Left lung (tissue), 14 donors: ENCODE measurements at places on chromosomes 5 and 9. TPM values are rescaled to one million over a fixed set of nuclear protein-coding genes. Genes with fewer than 3 reads are reported as not detected.

DDX4 gene
- total RNA-seq: not detected

TRIM23 gene
- total RNA-seq: 13.6 TPM

CMBL gene
- total RNA-seq: 26.9 TPM

INSYN2B gene
- 0.10 TPM for total RNA-seq

SYK gene
- 91.8 TPM for total RNA-seq

CDH18 gene
- total RNA-seq: not detected

BTNL9 gene
- 15.9 TPM for total RNA-seq

SPACA9 gene
- 6.9 TPM for total RNA-seq

CDKN2A gene
- total RNA-seq: 1.6 TPM

GRCh38 chr5:60842871-60843385 lies 1.1 kb downstream of the ELOVL7 start:
- no peak for DNase-seq

DNA sequence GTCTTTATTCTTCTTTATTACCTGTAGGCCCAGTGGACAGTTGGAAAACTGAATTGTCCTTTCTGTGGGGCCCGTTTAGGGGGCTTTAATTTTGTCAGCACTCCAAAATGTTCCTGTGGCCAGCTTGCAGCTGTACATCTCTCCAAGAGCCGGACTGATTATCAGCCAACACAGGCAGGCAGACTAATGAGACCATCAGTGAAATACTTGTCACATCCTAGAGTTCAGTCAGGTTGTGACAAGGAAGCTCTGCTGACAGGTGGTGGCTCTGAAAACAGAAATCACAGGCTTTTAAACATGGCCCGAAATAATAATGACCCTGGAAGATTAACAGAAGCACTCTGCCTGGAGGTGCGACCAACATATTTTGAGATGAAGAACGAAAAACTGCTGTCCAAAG lies 47.9 kb downstream of the RNF180 start:
- no peak for DNase-seq

DNA sequence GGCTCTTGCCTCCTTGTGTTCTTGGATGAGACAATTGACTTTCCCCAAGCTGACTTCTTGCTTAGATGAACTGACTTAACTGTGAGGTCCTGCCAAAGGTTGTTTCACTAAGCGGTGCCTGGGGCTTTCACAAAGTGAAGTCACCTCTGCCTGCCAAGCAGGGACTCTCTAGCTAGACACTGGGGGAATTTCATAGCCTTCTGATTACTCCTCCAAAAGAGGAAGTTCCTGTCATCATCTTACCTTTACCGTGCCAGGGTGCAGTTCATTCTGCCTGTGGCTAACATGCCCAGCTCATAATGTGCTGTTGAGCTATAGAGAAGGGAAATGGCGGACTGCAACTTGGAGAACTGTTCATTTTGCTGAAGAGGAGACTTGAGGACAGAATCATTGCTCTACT lies 472.0 kb upstream of the WWC1 start:
- DNase-seq: no peak

GRCh38 chr5:16544607-16545374 lies 72.0 kb downstream of the RETREG1 start:
- DNase-seq: no peak

DNA sequence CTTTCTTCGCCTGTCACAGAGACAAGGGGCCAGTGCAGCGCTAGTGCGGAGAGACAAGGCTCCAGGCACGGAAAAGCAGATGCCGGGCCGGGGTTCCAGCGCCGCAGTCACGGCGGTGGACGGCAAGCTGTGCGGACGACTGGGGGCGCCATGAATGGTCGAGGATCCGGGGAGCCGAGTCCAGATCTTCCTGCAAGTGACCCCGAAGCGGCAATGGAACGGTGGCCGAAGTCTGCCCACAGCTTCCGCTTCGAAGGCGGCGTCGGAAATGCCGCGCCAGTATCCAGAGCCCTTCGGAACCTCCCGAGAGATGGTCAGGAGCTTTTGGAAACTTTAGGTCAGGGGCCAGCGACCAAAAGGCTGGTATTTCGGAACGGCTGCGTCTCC lies 601 bp upstream of the FAF2 start:
- DNase-seq: no peak

DNA sequence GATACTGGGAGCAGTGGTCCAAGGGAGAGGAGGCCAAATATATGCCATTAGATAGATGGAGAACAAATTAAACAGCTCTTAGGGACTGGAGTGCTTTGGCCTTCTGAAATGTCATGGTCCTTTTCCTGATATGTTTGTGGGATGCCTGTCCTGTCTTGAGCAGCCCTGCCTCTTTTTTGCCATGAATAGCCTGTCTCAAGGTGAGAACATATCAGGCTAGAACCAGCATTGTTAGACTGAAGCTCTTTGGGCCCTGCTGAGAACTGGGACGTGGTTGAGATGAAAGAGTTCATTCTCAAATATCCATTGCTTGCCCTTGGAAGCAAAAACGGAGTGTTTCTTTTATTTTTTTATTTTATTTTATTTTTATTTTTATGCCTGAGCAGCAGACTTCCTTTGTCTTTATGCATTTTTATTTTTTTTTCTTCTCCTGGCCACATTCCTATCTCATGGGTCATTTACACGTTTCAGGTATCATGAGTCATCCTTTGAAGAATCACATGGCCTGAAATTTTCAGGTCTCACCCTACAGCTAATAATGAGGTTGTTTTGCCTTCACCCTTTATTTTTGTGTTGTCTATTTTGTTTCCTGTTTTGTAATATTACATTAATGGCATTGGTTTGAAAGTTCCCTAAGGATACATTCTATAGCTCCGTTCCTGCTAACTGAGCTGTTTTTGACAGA lies 371.4 kb downstream of the PSAT1 start:
- DNase-seq: no peak

DNA sequence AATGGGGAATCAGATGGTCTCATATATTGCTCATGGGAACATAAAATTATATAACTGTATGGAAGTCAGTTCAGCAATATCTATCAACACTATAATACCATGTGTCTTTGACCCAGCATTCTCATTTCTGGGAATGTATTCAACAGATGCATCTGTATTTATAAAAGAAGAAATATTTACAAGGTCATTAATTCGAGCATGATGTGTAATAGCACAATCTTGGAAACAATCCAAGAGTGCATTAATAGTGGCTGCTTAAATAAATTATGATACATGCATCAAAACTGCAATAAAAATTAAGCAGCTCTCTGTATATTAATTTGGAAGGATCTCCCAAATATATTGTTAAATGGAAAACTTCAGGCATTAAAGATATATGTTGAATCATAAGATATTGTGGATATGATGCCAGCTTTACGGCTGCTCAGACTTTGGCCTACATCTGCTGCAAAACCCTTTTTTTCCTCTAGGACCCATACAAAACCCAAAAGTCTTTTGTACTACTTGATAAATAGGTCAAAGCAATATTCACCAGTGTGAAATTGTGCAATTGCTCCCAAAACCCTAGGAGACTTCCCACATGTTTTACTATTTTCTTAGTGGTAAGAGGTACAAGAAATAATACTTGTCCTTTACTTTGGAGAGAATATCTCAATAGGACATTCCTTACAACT lies 45.3 kb upstream of the ISOC1 start:
- DNase-seq: no peak

DNA sequence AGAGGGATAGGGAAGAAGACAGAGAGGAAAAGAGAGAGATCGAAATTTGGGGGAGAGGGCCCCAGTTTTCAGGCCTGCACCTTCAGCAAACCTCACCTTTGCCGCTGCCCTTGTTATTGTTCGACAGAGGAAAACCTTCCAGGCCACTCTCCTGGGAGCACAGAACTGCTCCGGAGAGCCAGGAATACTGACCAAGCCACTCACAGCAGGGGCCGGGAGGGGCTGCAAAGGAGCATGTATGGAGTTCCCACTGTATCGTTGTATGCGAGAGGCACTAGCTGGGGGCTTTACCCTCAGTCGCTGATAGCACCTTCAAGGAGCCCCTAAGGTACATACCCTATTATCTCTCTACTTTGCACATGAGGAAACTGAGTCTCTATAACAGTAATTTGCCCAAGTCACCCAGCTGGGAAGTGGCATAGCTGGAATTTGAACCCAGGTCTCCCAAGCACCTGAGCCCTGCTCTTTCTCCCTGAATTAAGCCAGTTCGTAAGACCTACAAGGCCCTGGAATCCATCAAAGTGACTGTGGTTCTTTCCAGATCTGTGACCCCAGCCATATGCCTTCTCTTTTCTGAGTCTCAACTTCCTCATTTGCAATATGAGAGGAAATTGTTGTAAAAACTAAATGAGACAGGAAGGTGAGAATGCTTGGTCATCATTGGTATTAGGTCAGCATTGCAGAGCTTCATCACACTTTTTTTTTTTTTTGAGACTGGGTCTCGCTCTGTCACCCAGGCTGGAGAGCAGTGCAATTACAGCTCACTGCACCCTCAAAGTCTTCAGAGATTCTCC lies 21.0 kb upstream of the FOXE1 start:
- DNase-seq: no peak

- no peak for DNase-seq
Measured at GRCh38 chr9:115462623-115463022, 344.7 kb upstream of the TNC start.

- DNase-seq: no peak
Measured at GRCh38 chr9:101495810-101496209, 37.8 kb upstream of the RNF20 start.

DNA sequence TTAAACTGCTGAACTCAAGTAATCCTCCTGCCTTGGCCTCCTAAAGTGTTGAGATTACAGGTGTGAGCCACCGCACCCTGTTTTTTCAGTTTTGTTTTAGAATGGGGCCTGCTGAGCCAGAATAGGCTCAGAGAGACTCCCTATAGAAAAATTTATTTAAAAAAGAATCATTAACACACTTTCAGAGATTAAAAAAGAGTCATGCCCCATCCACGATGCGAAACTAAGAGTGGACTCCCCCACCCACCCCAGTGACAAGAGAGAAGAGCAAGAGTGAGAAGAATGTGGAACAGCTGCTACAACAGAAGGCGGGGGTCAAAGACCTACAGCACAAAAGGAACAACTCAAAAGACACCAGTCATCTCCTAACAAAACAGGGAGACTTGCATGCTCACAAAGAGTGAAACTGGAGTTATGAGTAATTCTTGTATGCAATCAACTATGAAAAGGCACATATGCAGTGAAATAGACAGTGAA lies 47.2 kb downstream of the GLDC start:
- DNase-seq: no peak

GRCh38 chr5:16411741-16412455 lies 53.7 kb downstream of the ZNF622 start:
- no peak for DNase-seq

DNA sequence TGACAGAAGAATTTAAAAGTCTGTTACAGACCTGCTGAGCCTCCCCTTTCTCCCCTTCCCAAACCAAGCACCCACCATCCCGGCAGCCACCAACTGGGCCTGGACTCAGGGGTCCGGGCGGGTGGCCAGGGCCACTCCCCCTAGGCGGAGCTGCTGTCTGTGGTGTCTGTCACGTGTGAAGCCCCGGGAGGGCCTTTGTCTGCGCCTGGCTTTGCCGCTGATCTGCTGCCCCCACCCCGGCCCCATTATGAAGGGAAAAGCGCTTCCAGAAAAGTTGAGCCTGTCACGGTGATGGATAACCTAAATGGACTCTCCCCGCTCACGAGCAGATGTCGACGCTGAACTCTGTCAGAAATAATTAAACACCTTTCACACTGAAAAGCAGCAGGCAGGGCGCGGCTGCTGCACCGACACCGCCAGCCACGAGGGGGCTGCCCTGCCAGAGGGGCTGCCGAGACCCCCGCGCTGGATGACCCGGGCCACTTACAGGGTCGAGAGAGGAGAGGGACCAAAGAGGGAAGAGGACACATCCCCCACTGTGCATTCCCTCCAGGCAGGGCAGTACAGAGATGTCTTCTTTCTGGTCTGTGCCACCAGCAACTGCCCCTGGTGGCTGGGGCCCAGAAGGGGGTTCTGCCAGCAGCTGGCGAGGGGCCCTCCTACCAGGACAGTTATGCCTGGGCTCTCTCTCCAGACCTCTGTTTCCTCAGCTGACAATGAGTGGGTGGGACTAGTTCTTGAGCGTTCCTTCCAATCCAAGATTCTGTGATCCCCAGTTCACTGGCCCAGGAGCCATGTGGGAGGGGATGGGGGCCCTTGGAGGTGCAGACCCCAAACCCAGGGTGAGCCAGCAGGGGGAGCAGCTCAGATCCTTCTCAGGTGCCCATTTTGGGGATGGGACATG lies 36.0 kb upstream of the BARHL1 start:
- no peak for DNase-seq

DNA sequence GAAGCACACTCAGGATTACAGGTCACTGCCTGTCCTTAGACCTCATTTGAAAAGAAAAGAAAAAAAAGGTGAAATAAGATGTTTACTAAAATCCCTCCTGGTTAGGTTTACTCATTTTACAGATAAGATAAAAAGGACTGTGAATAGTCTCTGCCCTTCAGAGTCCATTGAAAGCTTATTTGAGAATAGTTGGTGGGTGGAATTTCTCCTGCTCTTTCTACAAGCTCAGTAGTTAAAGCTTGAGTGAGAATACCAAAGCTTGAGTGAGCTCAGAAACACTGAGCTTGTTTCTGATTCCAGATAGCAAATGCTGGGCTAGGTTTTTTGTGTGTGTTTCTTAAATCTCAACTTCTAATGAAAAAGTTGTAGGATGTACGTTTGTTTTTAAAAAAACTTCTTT lies 106.7 kb downstream of the SLF1 start:
- no peak for DNase-seq

- DNase-seq: no peak
Measured at GRCh38 chr5:65262096-65262495, 219.6 kb downstream of the ADAMTS6 start.

DNA sequence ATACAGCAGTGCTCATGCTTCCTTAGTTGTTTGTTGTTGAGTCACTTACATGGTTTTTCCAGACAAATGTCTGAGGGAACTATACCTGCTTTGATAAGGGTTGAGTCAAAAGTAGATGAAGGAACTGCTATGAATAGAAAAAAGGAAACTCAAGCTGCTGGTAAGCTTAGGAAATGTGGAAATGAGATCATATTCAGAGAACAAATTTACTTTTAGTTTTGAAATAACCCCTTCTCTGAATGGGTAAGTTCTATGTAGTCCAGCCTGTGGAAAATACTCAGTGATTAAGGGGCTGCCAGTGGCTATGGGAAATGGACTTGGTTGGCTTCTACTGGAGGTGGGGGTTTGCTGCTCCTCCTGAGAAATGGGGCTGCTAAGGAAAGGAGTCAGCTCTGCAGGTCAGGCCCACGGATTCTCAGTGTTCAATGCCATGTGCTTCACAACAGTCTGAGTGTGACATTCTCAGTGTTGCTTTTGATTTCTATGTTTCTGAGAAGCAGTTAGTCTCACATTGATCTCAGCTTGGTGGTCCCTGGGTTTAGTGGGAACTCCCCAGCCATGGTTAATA lies 47.7 kb upstream of the GLRX start:
- no peak for DNase-seq

DNA sequence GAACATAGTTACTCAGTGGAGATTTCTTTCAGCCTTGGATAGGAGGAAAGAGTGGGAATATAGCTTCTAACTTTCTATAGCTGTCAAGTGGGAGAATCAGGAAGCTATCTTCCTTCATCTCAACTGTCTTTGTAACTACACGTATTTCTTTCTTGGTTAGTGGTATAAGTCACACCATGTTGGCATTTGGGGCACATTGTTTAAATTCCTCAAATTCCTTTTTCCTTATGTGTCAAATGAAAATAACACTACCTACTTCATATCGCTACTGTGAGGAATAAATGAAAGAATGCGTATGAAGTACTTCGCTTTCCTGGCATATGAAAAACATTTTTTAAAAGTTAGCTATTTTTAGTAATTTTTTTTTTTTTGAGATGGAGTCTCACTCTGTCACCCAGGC lies 1082.5 kb upstream of the WWC1 start:
- no peak for DNase-seq
